Kidney tubule cell (primary cell): ENCODE measurements at places on chromosomes 5 and 9.

- peak; percentile 99 for DNase-seq
Observed at GRCh38 chr9:121975801-121976277, 117.3 kb downstream of the TTLL11 start.

- DNase-seq: no peak
Observed at GRCh38 chr5:143057580-143057999, 287.4 kb downstream of the ARHGAP26 start.

DNA sequence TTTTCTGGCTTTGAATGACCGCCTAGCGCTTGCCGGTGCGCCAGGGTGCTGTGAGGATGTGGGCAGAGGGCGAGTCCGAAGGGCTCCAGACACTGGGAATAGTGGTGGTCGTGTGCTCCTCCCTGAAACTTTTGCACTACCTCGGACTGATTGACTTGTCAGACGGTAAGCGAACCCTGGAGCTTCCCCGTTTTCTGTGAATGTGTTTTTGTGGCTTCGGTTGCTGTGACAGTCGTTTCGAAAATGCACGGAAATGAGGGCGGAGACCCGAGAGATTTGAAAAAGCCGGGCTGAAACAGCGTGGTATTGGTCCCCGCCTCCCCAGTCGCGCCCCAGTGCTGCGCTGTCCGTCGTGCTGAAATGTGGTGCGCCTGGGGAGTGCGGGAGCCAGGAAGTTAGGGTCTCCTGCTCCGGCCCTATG lies 102.5 kb upstream of the GABRP start:
- peak; percentile 42 for DNase-seq

- peak; percentile 43 for DNase-seq
Observed at GRCh38 chr5:158483281-158483860, 616.3 kb downstream of the EBF1 start.

DNA sequence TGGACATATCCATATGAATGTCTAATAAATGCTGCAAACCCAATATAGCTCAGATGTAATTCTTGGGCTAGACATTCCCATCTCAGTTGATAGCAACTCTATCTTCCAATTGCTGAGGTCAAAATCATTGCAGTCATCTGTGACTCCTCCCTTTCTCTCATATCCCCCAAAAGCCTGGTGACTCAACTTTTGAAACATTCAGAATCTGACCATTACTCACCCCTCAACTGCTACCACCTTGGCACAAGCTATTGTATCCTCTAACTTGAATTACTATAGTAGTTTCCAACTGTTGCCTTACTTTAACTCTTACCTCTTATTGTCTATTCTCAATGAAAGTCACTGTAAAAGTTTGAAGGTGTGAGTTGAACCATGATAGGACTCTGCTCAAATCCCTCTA lies 600.1 kb upstream of the RGMB start:
- DNase-seq: peak; percentile 73

- peak; percentile 83 for DNase-seq
Observed at GRCh38 chr5:62732677-62733121, 154.1 kb downstream of the LRRC70 start.

DNA sequence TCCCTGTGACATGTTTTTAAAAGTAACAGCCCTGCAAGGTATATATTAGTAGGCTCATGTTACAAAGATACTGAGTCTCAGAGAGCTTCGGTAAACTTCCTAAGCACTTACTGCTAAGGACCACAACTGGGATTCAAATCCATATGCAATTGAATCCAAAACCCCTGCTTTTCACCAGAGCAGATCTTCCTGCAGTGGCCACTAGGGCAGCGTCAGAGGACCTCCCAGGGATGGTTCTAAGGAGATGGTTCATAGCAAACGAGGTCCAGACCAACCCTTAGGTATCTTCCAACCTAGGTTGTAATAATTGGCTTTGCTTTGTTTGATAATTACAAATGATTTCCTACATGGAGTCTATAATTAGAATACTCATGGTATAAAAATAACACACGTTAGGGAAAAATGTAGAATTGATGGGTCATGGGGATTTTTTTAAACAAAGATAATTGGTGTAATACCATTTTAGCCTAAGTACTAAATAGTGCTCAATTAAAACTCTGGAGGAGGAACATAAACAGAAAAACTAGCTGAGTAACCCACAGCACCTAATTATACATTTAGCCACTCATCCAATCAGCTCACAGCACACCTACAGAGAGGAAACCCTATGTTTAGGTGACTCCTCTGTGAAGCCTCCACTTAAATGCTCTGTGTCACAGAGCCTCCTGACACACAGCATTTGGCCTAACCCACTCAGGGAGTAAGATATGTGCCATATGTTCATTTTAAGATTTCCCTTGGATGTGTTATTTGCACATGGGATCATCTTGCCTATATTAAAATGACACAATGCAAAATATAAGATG lies 10.0 kb upstream of the CAST start:
- no peak for DNase-seq

GRCh38 chr5:119410448-119411159 lies 41.7 kb upstream of the HSD17B4 start:
- DNase-seq: no peak
